ENCODE measurements at places on chromosomes 11 and 22. TPM values are rescaled to one million over a fixed set of nuclear protein-coding genes. Genes with fewer than 3 reads are reported as not detected.

DNA sequence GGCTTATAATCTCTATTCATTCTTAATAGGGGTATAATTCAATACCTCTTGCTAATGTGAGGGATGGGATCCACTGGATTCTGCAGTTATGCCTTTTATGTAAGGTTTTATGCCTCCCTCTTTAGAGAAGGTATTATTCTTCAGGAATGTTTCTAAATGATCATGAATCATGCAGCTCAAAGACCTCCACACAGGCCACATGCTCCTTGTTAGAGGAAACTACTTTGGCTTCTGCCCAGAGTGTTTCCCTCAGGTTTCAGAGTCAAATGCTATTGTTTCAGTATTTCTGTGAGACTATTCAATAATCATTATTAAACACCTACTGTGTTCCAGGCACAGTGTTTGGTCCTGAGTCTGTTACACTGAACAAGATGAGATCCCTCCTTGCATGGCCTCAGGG lies 115.9 kb downstream of the RAB38 start:
- DNase-seq = no peak

GRCh38 chr11:56916587-56916986 lies 72.1 kb upstream of the OR5AK2 start:
- DNase-seq = peak; percentile 42

- DNase-seq = peak; percentile 38
Observed at GRCh38 chr11:57798905-57799559, 37.4 kb downstream of the CTNND1 start.

- DNase-seq = no peak
Observed at GRCh38 chr22:25666308-25666707, 75.7 kb upstream of the MYO18B start.

DNA sequence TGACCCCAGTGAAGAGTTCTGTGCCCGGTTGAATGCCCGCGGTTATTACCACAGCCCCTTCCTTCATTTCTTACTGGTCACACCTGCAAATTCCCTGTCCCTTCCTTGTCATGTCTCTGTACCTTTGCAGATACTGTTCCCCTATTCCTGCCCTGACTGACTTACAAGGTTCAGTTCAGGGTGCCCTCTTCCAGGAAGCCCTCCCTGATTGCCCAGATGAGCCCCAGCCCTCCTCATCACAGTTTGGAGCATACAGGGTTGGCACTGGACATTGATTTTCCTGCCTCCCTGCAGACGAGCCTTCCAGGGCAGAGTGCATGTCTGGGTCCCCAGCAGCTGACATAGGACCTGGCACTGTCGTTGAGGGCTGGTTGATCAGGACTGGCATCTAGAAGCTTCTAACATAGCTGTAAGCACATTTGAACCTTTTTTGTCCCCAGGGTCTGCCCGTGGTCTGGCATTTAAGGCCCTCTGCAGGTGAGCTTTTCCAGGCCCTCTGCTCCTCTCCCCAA lies 70.4 kb upstream of the SHISAL1 start:
- no peak for DNase-seq

GRCh38 chr11:99171330-99171729 lies 150.6 kb downstream of the CNTN5 start:
- DNase-seq = no peak

GRCh38 chr11:1435820-1436467 lies 46.2 kb downstream of the BRSK2 start:
- DNase-seq = peak; percentile 23

Gene OR4A16
- not detected for total RNA-seq

DNA sequence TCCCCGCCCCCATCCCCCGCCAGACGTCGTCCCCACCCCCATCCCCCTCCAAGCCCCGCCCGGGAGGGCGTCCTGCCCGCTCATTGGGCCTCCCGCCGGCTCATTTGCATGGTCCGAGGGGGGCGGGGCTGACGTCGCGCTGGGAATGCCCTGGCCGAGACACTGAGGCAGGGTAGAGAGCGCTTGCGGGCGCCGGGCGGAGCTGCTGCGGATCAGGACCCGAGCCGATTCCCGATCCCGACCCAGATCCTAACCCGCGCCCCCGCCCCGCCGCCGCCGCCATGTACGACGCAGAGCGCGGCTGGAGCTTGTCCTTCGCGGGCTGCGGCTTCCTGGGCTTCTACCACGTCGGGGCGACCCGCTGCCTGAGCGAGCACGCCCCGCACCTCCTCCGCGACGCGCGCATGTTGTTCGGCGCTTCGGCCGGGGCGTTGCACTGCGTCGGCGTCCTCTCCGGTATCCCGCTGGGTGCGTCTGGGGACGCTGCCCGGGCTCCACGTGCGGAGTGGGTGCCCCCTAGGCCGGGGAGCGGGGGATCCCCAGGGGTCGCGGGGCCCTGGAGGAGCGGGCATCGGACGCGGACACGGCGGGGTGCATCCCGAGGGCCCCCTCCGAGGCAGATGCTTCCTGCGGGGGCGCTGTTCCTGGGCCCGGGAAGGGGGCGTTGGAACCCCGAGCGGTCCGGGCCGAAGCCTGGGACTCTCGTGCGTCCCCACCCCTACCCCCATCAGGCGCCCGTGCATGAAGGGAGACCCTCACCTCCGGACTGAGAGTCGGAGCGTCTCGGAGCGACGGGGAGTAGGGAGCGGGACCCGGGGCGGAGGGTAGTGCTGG lies at the start of gene PNPLA3:
Gene PNPLA3, plus strand, starts transcription at position 175 of the 834 bp plus-strand sequence. Its CDS starts 107 bp downstream, at position 282.
- DNase-seq = peak; percentile 34

Gene TANGO2
- total RNA-seq = 29.6 TPM

DNA sequence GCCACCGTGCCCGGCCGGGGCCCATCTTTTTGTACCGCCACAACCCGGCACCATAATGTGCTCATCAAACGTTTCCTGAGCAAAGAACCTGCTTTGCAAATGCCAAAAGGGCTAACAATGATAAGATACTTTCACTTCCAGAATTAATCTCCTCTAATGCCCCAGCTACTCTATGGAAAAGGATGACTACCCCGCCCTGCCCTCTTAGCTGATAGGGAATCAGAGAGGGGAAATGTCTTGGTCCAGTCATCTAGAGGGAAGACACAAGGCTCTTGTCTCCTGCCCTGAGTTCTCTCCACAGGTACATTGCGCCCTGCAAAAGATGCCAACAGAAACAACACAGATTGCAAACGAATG lies 586 bp downstream of the TTLL1 start:
- peak; percentile 24 for DNase-seq

- no peak for DNase-seq
Observed at GRCh38 chr11:34052608-34053160, 1.2 kb downstream of the CAPRIN1 start.

DNA sequence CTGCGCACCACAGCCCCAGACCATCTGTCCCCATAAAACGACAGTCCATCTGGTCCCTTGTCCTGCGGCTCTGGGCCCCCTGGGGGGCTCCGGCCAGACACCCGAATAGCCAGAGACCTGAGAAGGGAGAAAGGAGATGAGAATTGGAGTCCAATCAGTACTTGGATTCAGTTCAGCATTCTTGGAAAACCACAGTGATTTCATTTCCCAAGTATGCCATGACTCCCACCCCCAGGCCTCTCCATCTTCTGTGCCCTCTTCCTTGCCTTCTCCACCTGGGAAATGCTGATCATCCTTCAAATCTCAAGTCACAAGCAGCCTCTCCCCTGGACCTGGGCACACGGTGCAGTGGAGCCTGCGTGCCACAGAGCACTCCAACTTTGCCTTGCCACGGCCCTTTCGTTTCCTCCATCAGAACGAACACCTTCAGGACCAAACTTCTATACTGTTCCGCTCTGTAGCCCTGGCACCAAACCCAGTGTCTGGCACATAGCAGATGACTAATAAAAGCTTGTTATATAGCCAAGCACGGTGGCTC lies 10.9 kb upstream of the MFNG start:
- peak; percentile 96 for DNase-seq

DNA sequence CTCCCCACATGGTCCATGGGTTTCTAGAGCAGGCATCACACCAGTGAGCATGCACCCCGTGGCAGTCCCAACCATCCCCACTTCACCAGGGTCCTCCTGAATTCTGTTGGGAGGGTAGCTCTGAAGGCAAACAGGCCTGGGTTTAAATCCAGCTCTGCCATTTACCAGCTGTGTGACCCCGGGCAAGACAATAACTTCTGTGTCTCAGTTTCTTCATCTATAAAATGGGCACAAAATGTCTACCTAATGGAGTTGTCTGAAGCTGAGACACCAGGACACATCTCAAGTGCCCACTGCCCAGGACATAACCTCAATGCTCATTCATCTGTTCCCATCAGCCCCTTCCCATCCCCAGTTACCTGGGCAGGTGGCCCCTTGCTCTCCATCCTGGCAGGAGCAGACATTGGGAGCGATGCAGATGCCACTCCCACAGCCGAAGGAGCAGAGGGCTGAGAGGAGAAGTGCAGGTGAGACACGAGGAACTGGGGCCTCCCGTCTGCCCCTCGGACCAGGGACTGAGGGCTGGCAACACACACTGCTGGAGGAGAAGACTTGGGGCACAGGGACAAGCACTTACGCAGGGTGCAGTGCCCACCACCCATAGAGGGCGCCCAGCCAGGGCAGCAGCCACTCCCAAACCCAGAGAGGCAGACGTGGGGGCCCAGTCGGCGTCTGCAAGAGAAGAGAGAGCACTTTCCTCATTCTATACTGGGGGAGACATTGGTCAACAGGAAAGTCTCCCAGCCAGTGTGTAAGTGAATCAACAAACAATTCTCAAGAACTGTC lies 4.0 kb downstream of the VWCE start:
- DNase-seq = no peak

DNA sequence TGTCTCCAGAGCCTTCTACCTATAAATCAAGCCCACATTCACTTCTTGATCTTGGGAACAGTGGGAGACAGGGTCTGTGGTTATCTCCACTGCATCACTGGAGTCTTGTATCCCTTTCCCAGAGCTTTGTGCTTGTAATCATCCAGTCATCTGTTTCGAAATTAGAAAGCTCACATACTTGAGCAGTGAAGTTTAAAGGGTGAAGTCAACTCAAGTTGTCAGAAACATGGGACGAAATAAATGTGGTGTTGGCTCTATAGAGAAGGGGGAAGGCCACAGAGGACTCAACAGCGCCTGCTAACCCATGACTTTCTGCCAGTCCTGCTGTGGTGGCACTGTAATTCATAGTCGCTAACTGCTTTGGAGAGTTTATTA lies 197.5 kb downstream of the DBX1 start:
- no peak for DNase-seq

DNA sequence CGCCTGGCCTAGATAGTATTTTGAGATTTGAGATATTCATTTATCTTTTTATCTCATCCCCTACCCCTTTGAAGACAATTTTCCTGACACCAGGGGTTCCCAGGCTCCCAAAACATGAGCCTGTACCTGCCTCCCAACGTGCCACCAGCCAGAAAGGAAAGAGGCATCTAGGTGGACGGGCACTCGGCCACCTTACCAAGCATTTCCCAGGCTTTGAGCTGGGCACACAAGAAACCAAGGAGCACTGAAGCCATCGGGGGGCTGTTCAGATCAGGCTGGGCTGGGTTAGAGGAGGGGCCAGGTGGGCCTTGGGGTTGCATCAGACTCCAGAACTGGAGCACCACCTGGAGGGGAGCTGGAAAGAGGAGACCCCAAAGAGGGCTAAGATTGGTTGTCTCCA lies 28.5 kb upstream of the BAIAP2L2 start:
- DNase-seq = no peak

Gene SCUBE2
- not detected for total RNA-seq

Gene CHADL
- not detected for total RNA-seq

Gene SLC29A2
- total RNA-seq = not detected

Gene NPAS4
- not detected for total RNA-seq

GRCh38 chr11:121038648-121039409 lies 14.9 kb downstream of the TBCEL start:
- no peak for DNase-seq

Gene PDXP
- total RNA-seq = 11.7 TPM

- DNase-seq = peak; percentile 35
Observed at GRCh38 chr11:126197277-126197939, 14.0 kb downstream of the RPUSD4 start.

DNA sequence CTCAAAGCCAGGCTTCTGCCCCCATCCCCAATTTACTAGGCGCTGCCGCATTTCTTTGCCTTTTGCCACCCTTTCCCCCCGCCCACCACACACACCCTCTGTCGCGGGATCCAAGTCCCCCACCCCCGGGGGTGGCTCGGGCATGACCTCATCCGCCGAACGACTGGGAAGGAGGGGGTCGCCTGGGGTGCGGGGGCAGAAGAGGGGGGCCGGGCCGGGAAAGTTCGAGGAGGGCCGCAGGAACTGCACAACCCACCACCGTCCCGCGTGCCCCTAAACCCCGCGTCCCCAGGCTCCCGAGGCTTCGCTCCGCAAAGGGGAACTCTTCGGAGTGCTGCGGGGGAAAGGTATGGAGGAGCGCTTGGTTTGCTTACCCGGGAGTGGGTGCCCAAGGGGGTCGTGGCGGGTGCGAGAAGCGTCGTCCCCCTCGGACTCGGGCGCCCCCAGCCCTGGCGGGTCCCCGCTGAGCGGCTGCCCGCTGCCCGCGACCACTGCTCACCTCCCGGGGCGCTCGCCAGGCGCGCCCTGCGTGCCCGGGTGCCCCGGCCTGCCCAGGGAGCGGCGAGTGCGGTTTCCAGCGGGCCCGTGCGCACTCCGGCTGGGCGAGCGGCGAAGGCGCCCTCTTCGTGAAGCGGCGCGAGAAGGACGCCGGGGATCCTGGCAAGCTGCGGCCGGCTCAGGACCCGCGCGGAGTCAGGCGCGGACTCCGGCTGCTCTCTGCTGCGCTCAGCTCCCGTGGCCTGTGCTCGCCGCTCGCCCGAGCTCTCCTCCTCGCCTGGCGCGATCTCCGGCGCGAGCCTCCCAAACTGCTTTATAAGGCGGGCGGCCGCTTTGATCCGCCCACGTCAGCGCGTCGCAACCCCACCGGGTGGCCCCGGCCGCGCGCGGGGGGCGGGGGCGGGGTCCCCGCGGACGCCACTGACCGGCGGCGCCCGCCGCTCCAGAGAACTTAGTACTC lies 4.0 kb upstream of the WNT11 start:
- peak; percentile 31 for DNase-seq

DNA sequence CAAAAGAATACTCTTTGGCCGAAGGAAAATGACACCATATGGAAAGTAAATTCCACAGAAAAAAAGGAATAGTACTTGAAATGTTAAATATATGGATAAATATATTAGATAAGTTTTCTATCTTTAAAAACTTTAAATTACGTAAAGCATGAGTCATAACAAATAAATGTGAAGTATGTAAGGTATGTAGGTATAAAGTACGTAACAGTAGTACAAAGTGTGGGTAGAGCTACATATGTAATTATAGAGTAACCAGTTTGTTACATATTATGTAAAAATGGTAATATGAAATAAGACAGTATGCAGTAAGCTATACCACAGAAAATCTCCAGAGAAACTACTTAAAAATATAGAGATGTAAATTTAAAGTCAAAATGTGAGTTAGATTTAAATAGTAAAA lies 582.3 kb upstream of the CHORDC1 start:
- DNase-seq = no peak

DNA sequence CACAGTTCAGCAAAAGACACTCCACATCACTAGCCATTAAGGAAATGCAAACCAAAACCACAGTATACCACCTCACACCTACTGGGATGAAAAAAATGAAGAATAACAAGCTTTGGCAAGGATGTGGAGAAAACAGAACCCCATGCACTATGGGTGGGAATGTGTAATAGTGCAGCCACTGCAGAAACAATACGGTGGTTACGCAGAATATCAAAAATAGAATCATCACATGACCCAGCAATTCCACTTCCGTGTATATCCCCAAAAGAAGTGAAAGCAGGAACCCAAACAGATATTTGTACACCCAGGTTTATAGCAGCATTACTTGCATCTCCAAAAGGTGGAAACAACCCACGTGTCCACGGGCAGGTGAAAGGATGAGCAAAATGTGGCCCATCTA lies 20.8 kb downstream of the CARS1 start:
- DNase-seq = no peak
